D721Med (cell line): ENCODE measurements at places on chromosomes 12 and 14.

DNA sequence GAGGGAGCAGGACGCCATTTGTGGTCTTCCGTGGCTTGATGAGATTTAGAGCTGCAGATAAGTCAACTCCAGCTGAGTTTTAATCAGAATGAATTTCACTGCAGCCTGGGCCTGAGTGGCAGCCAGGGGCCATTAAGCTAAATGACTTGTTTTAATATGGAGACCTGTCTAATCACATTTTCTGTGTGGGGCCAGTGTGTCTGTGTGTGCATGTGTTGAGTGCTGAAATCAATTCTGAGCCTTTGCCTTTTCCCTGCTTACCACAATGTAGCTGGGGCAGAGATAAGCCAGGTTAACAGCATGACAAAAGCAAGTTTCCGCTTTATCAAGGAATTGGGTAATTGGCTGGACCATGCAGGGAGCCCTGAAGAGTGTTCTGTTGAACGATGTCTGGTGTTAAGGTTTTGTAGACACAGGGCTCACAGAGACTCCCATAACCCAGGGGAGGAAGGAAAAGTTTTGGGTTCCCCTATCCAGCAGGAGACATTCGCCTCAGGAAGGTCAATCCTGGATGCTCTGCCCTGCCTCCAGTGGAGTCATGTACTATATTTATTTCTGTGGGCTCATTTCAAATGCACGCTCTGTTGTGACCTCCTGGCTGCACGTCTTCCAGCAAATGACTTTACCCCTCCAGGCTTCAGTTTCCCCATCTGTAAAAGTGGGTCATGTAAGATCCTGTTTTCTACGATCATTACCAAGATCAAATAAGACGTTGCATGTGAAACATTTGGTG lies 24.2 kb downstream of the RPH3A start:
- DNase-seq, result no peak

GRCh38 chr14:94081386-94081820 lies 293 bp downstream of the IFI27L1 start:
- no peak for DNase-seq

DNA sequence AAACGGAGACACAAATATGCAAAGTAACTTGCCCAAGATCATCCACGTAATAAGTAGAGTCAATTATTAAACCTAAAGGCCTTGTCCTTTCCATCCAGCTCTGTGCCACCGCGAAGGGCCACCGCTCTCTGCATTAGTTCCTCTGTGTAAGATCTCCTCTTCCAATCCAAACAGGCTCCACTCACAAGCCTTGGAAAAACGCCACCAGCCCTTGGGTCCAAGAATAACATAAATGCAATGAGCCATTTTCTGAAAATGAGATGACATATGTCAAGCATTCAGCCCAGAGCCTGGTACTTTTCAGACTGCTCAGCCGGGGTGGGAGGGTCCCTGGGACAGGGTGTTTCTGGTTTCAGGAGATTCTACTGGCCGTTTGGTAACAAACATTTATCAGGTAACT lies 30.0 kb downstream of the DGLUCY start:
- DNase-seq, result no peak

DNA sequence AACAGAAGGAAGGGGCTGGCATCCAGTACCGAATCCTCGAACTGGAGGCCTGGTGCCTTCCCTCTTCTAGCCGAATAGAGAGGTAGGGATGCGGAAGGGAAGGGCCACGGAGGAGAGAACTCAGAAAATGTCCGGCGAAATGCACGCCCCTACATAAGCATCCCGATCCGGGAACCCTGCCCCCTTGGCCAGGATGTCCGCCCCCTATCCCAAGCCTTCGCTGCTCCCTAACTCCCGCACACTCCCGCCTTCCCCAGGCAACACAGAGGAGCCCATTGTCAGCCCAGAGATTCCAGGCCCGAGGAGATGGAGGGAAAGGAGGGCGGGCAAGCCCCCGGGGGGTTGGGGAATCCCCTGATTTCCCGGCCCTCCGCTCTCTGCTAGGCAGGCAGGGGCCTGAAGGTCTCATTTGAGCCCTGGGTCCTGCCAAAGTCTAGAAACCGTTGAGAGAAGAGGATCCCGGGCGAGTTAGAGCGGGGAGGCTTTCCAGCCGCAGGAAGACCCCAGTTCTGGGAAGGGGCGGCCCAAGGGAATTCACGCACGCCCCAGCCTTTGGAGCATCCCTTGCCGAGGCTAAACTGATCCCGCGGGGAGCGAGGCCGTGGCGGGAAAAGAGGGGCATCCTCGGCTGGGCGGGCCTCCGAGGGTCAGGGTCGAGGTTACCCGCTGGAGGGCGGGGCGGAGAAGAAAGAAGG lies 569 bp upstream of the ARHGEF40 start:
- no peak for DNase-seq

GRCh38 chr12:96375841-96376604 lies 24.2 kb downstream of the CDK17 start:
- DNase-seq, result no peak

- DNase-seq, result no peak
These were observed 29.8 kb downstream of the GOLGA3 start for GRCh38 chr12:132798836-132799235.

DNA sequence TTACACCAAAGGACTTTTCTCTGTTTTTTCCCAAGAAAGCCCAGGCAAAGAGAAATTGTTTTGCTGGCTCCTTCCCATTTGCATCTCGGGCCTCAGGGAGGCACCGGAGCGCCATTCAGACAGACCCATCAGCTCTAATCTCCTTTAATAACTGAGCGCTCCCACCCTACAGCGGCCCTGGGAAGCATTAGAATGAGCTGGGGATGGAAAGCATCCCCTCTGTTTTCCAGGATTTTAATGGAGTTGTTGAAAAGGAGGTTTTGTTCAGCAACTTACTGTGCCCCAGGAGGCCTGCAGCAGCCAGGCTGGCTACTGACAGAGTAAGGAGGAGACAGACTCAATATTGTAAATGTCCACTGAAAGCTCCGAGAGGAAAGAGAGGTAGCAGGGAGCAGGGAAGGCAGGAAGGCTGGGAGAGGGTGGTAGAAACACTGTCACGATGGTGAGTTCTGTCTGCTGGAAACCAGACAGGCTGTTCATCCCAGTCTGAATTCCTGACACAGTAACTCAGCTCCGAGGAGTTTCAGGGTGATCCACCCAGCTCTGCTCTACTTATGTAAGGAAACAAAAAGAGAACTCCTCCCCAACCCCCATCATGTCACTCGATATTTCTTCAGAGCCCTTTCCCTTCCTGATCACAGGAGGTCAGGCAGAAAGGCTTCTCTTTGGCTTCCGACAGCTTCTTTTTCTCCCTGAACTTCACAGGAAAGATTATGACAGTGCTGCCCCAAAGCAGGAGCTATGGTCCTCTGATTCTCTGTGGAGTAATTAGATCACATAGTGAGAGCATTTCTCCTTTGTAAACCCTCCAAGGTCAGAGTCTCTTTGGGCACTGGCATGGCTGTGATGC lies 62.5 kb upstream of the TMEM132D start:
- no peak for DNase-seq

DNA sequence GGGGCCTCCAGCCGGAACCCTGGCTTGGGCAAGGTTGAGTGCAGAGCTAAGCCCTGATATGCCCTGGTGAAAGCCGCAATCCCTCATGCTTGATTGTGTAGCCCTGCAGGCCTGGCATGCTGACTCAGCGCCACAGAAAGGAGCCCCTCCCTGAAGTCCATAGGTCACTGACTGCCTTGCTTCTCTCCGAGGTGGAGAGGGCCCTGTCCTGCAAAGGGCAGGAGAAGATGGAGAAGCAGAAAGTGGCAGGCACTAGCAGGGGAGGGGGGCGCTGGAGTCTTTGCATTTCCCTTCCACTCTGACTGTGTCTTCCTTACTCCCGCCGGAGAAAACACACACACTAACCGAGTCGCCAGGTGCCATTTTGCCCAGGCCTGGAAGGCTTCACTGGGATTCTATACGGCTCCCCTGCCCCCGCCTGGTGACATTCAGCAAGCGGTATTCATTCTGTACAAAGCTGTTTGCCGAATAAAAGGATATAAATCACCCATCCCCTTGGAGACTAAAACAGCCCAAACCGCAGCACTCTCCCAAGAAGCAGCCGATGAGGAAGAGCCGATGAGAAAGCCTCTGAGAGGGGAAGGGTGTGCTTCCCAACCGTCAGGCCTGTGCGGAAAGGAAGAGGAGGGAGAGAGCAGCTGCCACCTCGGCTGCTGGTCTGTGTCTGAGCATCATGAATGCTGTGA lies 69.8 kb downstream of the SLC6A12 start:
- DNase-seq, result no peak

DNA sequence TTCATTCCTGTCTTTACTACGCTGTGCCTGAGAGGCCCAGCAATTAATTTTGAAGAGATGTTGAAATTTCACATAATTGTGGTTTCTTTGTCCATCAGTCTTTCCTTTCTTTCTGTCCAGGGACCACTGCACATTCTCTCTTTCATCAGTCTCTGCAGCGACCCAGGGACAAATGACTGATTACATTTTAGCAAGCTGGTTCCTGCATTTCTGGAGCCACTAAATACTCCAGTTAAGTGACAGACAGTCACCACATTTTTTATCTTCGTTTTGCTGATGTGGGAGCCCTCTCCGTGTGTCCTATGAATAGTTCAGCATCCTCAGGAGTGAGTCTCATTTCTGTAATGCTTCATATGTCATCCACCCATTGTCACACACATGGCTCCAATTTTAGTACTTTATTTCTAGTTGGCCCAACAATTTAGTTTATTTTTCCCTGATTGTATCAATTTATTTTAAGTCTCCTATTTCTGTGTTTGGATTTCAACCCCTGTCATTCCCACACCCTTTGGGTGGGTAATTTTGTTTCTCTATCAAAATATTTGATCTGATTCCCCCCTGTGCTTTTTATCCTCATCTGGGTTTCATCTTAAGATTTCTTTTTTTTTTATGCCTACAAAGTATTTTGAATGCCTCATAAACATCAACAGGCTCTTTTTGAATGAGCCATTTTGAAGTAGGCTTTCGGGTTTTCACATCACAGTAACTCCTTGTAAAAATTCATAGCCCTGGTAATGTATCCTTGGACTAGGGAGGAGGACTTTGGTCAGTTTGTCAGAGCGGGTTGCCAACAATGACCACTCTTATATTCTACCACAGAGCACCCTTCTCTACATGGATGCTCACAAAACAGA lies 1196.5 kb downstream of the GALC start:
- DNase-seq, result no peak

DNA sequence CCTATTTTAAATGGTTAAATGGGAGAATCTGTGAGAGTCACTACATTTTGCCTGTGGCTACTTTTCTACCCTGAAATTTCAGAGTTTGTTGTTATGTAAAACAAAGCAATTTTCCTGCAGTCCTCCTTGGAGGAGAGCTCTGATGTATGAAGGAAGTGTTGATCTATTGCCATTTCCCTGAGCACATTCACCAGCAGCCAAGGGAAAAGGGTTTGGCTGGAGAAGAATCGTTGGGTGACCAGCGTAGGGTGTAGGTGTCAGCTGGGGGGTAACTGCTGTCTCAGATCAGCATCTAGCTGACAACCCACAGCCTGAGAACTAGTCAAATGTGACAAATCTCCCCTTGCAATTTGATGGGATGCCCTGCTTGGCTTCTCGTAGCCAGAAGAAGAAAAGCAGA lies 230.5 kb downstream of the PDZRN4 start:
- DNase-seq, result no peak

DNA sequence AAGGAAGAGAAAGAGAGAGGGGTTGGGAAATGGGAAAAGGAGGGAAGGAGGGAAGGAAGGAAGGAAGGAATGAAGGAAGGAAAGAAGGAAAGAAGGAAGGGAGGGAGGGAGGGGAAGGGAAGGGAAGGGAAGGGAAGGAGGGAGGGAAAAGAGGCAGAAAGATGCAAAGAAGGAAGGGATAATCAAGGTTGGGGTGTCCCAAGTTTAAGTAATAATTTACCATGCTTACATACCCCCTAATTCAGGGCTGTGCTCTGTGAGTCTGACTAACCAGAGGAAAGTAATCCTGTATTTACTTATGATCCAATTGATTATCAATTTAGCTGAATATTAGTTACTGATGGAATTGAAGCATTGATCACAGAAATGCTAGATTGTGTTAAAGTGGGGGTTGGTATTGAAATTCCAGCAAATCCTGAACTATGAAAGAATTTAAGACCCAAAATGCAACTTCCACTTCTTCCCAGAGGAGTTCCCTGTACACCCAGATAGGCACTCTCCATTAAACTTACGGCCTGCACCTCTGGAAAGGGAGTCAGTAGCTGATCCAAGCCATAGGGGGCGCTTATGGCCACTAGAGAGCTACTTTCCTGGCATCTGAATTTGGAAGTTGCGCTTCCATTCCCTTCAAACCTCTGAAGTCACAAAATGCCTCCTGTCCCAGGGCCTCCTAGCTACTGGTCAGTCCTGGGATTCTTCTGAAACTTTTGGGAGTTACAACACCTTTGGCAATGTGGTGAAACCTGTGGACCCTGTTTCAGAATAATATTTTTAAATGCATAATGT lies 162.7 kb upstream of the PWP1 start:
- DNase-seq, result no peak

- no peak for DNase-seq
These were observed 27.5 kb downstream of the MDM1 start for GRCh38 chr12:68304626-68305025.

- DNase-seq, result no peak
These were observed 10.1 kb upstream of the C14orf39 start for GRCh38 chr14:60495946-60496345.

DNA sequence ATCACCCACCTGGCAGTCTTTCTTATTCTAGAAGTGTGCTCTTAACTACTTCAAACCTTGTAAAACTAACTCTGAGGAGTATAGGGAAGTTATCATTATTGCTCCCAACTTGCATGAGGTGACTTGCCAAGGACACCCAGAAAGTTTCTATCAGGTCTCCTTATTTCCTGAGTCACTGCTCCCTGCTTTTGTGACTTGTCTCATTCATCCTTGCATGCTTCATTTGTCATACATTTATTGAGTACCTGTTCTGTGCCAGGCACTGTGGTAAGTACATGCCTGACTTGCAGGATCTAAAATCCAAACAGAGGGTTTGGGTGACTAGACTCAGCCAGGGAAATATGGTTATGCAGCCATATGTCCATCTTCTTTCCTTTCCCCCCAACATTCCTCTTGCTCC lies 25.5 kb downstream of the CFAP251 start:
- no peak for DNase-seq

DNA sequence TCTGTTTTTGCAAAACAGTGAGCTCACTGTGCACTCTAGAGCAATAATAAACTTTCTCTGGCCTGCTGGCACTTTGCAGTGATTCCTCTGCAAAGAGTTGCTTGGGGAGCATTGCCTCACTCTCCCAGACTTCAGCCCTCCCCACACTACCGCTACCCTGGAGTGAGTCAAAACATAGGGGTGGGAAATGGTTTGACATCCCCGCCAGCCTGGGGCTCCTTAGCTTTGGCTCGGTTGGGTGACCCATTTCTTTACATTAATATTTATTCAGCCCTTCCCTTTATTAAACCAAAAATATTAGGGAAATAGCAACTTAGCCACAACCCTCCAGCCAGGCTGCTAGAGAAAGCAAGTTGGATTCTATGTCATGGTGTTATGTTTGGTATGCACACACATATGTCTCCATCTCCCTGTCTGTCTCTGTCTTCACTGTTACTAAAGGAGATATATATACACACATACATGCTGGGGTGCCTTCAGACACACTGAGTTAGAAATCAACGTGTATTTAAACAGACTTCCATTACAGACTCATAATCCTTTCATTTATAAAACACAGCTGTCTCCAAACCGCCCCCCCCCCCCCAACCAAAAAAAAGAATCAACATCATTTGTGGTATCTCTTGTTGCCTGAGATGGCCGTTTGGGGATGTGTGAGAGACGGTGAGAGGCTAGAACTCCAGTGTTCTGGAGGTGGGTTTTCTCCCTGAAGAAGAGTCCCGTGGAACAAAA lies 3.4 kb upstream of the IRF2BPL start:
- DNase-seq, result no peak
